ENCODE measurements at places on chromosomes 12 and 14.

DNA sequence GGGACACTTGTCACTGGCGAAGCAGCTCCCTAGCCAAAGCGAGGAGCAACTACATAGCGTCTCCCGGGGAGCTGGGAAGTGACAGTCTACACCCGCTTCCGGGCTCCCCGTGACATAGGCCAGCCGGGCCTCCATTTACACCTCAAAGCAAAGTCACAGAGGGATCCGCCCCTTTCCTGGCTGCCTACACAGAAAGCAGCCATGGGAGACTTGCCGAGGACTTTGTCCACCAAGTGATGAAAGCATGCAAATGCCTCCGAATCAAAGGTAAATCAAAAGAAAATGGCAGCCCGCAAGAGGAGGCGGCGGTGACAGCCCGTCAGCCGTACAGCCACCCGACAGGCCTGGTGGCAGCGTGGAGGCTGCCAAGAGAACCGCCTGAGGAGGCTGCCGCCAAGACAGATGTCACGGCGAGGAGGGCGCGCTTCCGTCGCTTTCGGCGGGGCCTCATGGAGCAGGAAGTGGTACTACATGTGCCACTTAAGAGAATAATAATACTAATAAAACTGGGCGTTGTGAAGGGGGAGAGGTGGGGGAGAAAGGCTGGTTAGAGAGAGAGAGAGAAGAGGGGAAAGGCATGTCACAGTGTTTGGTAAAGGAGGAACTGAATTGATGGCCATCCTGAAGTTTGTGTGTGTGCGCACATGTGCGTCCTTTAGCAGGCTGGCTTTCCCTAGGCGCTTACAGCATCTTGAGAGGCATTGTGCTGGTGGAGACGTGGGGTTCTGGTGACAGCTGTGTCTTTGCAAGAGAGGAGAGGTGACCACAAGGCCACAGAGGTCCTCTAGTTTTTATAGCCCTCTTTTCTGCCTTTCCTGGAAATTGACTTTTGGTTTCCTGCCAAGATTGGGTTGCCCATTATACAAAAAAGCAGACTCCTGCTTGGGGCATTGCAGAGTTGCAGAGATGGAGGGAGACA, 661.7 kb downstream of the VRK1 start:
- no peaks in the 10 kb centered on the region for H3K36me3 ChIP-seq
- H3K4me3 ChIP-seq: peak overlapping the region; percentile 30
- DNase-seq: peak; percentile 38
- H3K4me1 ChIP-seq: peaks cover 16% of the 10 kb centered on the region

DNA sequence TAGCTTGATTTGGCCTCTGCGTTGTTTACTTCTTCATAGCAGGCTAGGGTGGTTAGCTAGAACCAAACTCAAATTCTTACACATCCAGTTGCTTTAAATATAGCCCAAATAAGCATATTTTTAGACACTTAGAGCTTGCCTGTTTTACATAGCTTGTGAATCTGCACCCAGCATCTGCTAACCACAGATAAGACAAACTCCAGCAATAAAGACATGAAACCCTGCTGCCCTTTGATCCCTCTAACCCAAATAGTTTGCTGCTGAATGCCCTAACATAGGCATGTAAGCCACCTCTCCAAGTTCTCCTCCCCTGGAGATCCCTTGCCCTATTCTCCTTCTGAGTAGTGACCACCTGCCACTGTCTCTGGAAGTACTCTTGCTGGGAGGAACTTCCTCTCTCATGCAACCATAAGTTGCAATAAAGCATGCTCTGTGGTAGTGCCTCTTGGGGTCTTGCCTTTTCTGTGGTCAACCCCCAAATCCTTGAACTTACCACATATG, 185.6 kb downstream of the TMEM117 start:
- H3K27ac ChIP-seq: no peak overlapping the region
- no peaks in the 10 kb centered on the region for H3K27me3 ChIP-seq
- no peak overlapping the region for H3K4me3 ChIP-seq
- no peaks in the 10 kb centered on the region for H3K4me1 ChIP-seq
- no peak for DNase-seq

DNA sequence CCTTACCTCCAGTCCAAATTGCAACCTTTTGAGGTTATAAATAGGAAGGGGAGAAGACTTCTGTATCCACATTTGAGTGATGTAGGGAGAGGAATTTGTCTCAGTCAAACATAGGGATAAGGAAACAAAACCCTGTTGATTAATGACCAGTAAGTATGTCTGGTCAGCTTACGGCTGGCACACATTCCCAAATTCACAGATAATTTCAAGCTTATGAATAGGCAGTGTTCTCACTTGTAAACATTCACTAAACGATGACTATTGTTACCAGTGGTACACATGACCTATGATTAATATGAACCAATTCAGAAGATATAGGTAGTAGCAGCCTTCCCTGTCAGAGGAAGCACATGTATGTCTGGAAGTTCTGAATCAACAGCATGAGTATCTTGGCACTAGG, 33.0 kb upstream of the SLC5A8 start:
- H3K4me1 ChIP-seq: no peaks in the 10 kb centered on the region
- H3K36me3 ChIP-seq: no peaks in the 10 kb centered on the region
- no peaks in the 10 kb centered on the region for H3K27me3 ChIP-seq

DNA sequence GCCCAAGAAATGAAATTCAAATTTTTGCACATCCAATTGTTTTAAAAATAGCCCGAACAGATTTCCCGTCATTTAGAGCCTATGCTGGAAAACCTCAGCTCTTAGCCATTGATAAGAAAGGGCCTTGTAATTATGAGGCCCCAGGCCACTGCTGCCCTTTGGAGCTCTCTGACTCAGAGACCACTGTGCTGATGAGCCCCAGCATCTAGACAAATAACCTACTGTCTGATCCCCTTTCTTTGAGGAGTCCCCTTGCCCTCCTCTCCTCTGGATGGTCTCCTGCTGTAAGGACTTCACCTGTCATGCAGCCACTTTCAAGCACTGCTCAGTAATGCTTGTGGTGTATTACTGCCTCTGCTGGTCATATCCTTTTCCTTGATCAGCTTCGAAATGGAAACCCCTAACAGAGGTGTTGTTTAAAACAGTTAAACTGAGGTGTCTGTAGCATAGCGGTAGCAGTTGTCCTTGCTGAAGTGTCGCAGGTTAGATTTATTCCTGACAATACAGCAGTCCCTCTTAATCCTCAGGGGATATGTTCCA, 159.9 kb upstream of the SRRM4 start:
- no peaks in the 10 kb centered on the region for H3K36me3 ChIP-seq
- no peak overlapping the region for H3K27ac ChIP-seq
- H3K4me3 ChIP-seq: no peak overlapping the region
- no peaks in the 10 kb centered on the region for H3K4me1 ChIP-seq
- DNase-seq: no peak

GRCh38 chr12:19577281-19577530, 137.9 kb downstream of the AEBP2 start:
- H3K27ac ChIP-seq: no peak overlapping the region
- no peak overlapping the region for H3K4me3 ChIP-seq
- DNase-seq: no peak
- no peaks in the 10 kb centered on the region for H3K27me3 ChIP-seq

DNA sequence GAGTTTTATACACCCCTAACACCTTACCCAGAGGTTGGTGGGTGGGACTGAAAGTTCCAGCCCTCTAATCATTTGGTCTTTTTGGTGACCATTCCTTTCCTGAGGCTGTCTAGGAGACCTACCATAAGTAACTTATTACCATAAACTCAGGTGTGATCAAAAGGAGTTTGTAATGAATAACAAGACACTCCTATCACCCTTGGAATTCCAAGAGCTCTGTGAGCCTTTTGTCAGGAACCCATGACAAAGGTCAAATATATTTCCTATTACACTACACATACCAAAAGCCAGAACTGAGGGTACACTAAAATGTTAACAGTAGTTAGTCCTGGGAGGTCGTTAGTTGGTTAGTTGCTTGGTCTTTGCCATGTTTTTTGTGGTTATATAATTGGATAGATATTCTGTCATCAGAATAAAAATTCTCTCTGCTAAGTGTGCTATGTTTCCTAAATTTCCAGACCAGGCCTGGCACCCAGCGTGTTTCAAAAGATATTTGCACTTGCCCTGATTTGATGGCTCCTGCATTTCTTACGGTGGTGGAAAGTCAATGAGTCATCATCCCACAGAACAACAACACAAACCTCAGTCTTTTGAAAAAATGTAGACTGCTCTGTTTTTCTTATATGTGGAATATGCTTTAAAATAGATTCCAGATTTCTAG, 27.0 kb upstream of the AKAP5 start:
- H3K4me1 ChIP-seq: no peaks in the 10 kb centered on the region
- peaks cover 86% of the 10 kb centered on the region for H3K36me3 ChIP-seq
- no peak overlapping the region for H3K4me3 ChIP-seq
- no peaks in the 10 kb centered on the region for H3K27me3 ChIP-seq
- DNase-seq: no peak

- DNase-seq: no peak
- H3K27ac ChIP-seq: no peak overlapping the region
- H3K4me1 ChIP-seq: no peaks in the 10 kb centered on the region
- no peak overlapping the region for H3K4me3 ChIP-seq
- H3K27me3 ChIP-seq: no peaks in the 10 kb centered on the region
- H3K36me3 ChIP-seq: no peaks in the 10 kb centered on the region
These were observed 116.1 kb upstream of the SLC35F4 start for GRCh38 chr14:57981817-57982560.

- H3K36me3 ChIP-seq: no peaks in the 10 kb centered on the region
- no peaks in the 10 kb centered on the region for H3K27me3 ChIP-seq
- no peaks in the 10 kb centered on the region for H3K4me1 ChIP-seq
- H3K27ac ChIP-seq: no peak overlapping the region
- no peak for DNase-seq
These were observed 194.1 kb downstream of the NOVA1 start for GRCh38 chr14:26403760-26404159.

DNA sequence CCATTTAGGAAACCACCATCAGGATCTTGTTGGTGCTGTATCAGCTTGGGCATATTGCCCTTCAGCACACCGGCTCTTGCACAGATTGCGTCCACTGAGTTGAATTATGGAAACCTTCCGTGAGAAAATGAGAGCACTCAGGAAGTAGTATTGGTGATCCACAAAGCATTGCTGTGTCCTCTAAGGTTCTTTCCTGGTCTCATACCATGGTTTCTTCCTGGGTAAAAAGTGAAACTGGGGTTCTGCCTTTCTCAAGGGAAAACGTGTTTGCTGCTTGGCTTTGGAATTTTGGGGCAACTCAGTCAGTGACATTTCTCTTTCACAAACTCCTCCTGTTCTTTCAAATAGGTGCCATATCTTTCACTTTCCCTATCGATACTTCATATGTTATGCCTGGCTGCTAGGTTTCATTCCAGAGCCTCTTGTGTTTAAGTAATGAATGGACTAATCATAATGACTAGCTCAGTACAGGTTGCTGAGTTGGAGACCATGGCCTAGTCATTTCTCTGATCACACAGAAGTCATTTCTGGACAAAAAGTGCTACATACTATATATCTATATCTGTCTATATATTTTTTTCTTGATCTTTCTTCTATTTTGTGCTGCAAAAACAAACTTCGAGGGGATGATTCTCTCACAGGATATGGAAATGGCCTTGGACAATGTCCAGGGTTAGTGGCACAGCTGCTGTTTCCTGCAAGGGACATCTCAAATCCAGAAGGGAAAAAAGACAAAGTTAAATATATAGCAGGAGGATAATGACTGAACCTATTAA, 423.4 kb downstream of the ZFP36L1 start:
- H3K27ac ChIP-seq: no peak overlapping the region
- H3K4me3 ChIP-seq: no peak overlapping the region
- no peaks in the 10 kb centered on the region for H3K27me3 ChIP-seq
- no peak for DNase-seq
- peaks cover 41% of the 10 kb centered on the region for H3K4me1 ChIP-seq
- H3K36me3 ChIP-seq: no peaks in the 10 kb centered on the region

DNA sequence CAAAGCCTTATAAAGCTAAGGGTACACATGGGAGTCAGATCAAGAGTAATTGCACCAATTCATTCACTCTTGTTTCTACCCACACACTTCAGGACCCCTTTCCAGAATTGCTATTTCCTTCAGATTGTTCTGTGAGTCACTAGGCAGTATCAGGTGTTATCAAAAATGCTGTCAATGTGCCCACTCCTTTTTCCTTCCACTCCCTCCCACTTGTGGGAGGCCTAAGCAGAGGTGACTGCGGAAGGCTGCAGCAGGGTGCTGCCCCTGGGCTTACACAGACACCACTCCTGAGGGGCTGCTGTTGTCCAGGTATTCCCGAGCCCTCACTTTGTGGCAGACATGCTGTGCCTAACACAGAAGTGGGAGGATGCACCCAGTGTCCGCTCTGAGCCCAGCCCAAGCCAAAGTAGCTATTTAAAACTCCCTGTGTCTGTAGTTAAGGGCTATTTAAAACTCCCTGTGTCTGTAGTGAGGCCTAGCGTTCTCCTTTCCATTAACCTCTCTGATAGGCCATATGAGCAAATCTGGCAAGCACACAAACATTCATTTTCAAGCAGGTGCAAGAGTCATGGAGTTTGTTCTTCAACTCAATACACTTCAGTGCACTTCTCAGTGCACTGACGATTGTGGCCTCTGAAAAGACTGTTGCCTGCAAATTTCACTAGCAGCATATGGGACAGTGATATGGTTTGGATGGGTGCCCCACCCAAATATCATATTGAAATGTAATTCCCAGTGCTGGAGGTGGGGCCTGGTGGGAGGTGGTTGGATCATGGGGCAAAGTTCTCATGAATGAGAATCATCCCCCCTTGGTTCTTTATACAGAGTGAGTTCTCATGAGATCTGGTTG, 117.8 kb downstream of the PHLDA1 start:
- peak overlapping the region; percentile 14 for H3K27ac ChIP-seq
- no peaks in the 10 kb centered on the region for H3K36me3 ChIP-seq
- peak; percentile 53 for DNase-seq
- H3K4me3 ChIP-seq: no peak overlapping the region

DNA sequence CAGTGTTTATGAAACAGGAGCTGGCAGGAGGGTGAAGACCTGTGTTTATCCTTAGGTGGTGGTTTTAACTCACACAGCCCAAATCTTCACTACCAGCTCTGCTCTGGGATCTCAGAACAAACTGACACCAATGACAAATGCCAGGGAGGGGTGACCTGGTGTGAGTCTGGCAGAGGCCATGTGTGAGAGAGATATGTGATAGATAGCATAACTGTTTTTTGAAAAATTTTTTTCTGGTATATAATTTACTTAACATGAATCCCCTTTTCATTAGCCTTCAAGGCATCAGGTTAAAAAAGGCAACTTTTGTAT, 51.5 kb downstream of the SLC38A4 start:
- no peaks in the 10 kb centered on the region for H3K4me1 ChIP-seq
- H3K4me3 ChIP-seq: no peak overlapping the region
- H3K27me3 ChIP-seq: no peaks in the 10 kb centered on the region
- no peak overlapping the region for H3K27ac ChIP-seq
- no peaks in the 10 kb centered on the region for H3K36me3 ChIP-seq

DNA sequence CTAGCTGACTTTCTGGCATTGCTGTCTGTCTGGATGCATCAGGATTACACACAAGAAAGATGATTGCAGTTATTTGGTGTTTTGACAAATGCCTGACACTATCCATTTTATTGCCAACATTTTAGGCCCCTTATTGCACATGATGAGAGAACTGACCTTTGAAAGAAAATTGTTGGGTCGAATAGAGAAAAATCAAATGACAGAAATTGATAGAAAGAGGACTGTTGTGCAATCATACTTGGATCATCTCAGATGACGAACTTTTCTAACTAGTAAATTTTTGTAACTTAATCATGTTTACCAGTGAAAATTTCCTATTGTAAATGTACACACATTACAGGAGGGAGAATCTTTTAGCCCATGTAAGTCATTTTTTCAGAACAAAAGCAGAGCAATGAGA, 251.5 kb upstream of the USP15 start:
- DNase-seq: no peak
- H3K4me3 ChIP-seq: no peak overlapping the region
- no peaks in the 10 kb centered on the region for H3K4me1 ChIP-seq
- no peak overlapping the region for H3K27ac ChIP-seq
- no peaks in the 10 kb centered on the region for H3K27me3 ChIP-seq

All from stomach (tissue), 19 donors.